ENCODE measurements at places on chromosomes 3 and 15.
A peak's percentile ranks its signal among the peaks of the same experiment; 100 is the strongest.

DNA sequence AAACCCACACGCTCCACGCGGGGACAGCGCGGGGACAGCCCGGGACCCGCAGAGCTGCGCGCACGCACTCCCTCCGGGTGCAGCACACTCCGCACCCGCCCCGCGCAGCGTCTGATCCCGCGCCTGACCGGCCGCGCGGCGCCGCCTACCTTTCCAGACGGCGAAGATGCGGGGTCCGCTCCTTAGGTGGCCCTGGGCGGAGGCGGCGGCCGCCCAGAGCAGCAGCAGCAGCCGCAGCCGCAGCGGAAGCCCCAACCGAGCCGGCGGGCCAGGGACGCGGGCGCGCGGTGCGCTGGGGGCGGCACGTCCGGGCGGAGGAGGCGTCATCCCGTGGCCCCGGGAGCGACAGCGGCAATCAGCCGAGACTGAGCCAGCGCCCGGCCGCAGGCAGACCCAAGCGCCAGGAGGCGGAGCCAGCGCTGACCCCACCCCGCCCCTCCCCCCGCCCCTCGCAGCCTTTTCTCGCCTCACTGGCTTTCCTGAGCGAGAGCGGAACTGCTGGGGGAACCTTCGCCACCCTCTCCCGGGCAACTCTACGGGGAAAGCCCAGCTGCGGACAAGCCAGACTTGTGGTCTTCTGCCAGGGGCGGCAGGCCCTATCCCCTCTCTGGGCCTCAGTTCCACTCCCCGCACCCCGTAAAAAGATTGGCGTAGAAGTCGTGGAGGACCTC is at the start of gene SEMA7A:
Gene SEMA7A, minus strand, starts transcription at position 367 of the 671 bp plus-strand sequence. Its CDS starts 40 bp downstream, at position 327.
- DNase-seq: peak; percentile 85

DNA sequence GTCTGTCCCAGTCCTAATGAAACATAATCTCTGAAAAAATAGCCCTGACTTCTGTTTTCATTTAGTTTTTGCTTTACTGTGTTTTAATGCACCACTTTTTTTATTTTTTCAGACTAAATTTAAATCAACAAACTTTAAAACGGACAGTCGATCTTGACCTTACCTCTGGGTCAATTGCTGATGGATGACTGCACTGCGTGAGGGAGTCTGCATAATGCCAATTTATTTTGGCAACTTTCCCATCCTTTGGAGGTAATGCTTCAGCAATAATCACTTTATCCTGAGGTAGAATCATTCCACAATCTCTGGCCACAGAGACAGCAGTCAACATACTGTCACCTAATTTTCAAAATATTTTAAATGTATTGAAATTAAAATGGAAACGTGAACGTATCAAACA is 32.5 kb upstream of the GP5 start:
- DNase-seq: no peak

- DNase-seq: no peak
These were observed 27.6 kb downstream of the NIPA2 start for GRCh38 chr15:22866079-22866478.

GRCh38 chr3:123272547-123272946 is 70.8 kb downstream of the SEC22A start:
- no peak for DNase-seq

DNA sequence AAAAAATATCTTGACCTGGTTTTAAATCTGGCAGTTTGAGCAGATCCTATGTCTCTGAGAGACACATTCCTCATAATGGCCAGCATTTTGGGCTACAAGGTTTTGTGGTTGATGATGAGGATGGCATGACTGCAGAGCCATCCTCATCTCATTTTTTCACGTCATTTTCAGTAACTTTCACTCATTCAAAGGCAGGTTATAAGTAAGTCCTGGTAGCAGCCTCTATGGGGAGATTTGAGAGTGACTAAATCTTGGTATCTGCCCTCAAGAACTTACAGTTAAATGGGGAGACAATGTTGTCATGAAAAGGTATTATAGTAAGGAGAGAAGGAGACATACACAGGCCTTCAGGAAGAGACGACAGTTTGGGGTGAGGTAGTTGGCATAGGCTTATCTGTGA is 14.5 kb downstream of the TIGIT start:
- DNase-seq: no peak

DNA sequence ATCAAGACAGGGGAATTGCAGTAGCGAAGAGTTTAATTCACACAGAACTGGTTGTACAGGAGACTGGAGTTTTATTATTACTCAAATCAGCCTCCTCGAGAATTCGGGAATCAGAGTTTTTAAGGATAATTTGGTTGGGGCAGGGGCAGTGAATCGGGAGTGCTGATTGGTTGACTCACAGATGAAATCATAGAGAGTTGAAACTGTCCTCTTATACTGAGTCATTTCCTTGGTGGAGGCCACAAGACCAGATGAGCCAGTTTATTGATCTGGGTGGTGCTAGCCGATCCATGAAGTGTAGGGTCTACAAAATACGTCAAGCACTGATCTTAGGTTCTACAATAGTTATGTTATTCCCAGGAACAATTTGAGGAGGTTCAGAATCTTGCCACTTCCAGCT is 5.3 kb upstream of the ZNF770 start:
- peak; percentile 11 for DNase-seq

DNA sequence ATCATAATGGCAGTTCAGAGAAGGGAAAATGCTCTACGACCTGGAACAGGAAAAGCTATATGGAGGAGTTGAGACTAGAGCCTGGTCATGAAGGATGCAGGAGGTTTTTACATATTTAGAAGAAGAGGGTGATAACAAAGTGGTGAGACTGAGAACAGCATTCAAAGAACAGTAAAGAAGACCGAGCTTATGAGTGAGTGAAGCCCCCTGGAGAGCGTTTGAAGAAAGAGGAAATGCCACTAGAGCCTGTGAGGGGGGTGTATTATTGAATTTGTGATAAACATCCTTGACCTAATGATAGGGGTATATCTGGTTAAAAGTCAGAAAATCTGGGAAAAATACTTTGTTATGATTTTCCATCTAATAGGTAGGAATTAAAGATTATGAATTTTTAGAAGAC is 4.2 kb downstream of the PARP9 start:
- DNase-seq: no peak

DNA sequence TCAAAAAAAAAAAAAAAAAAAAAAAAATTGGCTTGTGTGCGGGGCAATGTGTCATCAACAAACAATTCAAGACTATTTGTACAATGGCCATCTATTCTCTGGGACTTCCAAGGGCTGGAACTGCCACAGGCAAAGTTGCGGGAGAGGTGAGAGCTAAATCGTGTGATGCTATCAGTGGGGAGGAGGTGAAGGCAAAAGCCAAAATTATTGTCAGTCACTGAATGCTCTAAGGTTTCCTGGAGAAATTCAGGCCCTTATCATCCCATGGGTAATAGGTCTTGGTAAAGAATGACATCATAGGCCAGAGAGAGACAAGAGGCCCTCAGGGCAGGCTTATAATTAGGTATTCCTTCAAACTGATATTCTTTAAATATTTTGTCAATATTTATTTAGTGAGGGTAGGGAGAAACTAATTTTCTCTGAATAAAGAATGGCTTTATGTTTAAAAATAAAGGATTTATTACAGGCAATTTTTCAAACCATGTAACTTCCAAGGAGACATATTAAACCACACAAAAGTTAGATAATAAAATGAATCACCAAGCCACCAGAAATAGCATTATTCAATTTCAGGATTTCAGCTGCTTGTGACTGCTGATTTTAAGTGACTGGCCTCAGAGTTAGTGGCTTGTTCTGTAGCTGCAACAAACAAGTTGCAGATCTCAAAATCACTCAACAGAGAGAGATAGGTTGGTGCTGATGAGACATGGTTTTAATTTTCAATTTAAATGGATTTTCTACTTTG is 226.3 kb upstream of the MRPL3 start:
- no peak for DNase-seq

DNA sequence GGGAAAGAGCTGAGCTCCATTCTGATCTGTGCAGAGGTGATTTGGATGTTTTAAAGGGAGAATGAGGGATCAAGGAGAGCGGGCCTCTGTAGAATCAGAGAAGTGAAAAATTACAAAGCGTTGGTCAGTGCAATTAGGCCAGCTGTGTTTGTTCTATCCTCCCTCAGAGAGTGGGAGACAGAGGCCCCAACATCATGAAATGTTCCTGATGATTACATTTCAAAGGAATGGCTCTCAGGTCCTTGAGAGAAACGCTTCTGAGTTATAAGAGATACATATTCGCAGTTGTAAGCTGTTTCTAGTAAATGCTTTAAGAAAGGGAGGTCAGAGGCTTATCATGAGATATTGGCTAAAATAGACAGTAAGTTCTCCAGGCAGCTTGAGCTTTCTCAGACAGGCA is 15.7 kb upstream of the CAND2 start:
- DNase-seq: no peak

DNA sequence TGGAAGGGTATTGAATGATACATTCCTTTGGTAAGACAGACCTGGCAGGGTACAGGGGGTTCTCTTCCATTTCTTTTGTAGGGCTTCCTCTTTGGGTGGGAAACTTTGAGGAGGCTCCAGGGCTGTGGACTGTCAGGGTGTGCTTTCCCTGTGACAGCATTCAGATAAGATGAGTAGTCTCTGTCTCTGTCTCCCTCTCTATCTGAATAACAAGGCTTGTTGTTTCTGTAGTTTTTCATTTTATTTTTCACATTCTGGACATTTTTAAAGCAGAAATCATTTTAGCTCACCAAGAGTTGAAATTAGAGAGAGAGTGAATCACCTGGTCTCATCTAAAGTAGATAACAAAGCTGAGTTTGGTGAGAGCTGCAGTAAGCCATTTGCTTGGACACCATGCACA is 100.8 kb upstream of the TPM1 start:
- no peak for DNase-seq

GRCh38 chr15:52183562-52184173 is 7.5 kb downstream of the GNB5 start:
- DNase-seq: no peak

DNA sequence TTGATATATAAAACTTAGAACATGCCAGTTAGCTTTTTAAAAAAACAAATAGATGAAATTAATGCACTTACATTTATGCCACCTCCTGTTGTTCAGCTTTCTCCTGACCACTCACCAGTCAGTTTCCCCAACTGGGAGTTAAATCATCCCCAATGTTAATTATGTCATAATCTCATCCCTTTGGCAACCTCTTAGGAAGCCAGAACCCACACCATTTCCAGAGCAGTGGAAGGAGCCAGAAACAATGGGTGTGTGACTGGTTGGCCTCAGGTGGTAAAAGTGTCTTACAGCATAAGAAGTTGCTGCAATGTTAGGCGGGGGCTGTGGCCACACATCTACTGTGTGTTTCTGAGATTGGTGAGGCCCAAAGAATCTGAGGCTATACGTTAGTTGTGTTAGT is 46.5 kb upstream of the MITF start:
- DNase-seq: no peak

GRCh38 chr3:132222868-132223538 is 94.2 kb upstream of the ACP3 start:
- no peak for DNase-seq

DNA sequence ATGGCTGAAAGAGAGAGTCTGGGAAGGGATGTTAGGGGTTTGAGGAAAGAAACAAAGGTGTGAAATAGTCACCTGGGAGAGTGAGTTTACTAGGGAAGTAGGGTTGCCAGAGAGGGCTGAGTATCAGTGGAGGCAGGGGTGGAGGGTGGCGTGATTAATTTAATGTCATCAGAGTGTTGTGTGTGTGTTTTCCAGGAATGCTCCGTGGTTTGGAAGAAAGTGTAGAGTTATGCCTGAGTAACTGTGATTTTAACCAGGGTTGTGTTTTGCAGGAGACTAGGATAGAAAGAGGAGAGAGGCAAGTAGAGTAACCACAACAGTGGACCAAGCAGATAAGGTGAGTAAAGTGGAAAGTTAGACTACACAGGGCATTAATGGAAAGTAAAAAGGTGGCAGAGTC is 27.2 kb downstream of the PLD1 start:
- no peak for DNase-seq

DNA sequence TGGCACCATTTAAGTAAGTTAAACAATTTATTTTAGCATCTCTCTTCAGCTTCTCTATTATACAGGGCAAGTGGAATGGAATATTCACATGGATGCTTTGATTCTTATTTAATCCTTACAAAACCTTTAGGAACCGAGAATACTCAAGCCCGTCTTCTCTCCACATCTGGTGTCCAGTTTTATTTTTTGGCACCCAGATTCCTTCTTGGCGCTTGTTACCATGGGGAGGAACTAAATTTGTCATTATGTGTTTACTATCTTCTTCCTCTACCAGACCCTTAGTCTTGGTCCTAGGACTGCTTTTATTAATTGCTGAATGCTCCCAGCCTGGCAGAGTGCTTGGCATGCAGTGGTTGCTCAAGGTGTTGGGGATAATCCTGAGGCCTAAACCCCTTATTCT is 138.8 kb downstream of the CACNA2D3 start:
- no peak for DNase-seq

DNA sequence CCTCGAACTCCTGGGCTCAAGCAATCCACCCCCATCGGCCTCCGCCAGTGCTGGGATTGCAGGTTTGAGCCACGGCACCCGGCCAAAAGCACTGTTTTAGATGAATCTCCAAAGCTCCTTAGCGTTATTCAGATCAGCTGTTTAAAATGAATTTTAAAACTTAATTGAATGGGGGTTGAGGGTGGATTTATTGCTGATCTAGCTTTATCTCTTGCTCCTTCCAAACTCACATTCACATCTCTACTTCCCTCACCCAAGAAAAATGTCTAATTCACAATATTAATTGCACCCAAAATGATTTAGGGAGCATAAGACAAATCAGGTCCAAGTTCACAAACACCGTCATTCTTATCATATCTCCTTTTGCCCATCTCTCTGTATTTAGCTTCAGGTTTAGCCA is 89.8 kb downstream of the MEIS2 start:
- DNase-seq: no peak

- DNase-seq: no peak
These were observed 159.5 kb downstream of the OR4M2 start for GRCh38 chr15:22239806-22240180.

DNA sequence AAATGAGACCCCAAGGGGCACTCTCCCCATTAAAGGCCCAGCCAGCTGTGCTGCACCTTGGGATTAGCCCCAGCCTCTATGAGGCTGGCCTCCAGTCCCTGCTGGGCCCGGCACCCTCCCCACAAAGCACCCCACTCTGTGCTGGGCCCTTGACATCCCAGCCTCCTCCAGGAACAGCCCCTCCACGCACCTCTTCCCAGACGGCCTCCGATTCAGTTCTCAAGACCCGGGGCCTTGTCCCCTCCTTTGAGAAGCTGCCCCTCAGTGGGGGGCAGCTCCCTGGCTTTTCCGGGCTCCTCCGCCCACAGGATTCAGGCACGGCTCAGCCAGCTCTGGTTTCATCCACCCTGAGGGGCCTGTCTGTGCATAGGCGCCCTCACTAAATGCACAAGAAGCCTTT is 144.1 kb downstream of the LRRK1 start:
- no peak for DNase-seq

GRCh38 chr15:39461536-39462130 is 119.2 kb upstream of the THBS1 start:
- no peak for DNase-seq

- no peak for DNase-seq
These were observed 98.3 kb upstream of the ZBTB20 start for GRCh38 chr3:115245438-115245837.

GRCh38 chr3:25910997-25911396 is 121.1 kb downstream of the OXSM start:
- peak; percentile 24 for DNase-seq
